ENCODE measurements at places on chromosomes 4 and X.
A peak's percentile ranks its signal among the peaks of the same experiment; 100 is the strongest.

GRCh38 chr4:114890773-114891172, 222.6 kb downstream of the NDST4 start:
- DNase-seq = no peak

DNA sequence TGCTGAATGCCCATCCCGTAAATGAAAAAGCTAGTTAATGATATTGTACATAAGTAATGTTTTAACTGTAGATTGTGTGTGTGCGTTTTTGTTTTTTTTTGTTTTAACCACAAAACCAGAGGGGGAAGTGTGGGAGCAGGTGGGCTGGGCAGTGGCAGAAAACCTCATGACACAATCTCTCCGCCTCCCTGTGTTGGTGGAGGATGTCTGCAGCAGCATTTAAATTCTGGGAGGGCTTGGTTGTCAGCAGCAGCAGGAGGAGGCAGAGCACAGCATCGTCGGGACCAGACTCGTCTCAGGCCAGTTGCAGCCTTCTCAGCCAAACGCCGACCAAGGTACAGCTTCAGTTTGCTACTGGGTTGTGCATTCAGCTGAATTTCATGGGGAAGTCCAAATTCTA, at the start of gene SPP1:
TSS of gene SPP1 (plus strand) at position 249 of the 400 bp plus-strand sequence. CDS start 1,182 bp downstream, outside the sequence.
- no peak for DNase-seq

DNA sequence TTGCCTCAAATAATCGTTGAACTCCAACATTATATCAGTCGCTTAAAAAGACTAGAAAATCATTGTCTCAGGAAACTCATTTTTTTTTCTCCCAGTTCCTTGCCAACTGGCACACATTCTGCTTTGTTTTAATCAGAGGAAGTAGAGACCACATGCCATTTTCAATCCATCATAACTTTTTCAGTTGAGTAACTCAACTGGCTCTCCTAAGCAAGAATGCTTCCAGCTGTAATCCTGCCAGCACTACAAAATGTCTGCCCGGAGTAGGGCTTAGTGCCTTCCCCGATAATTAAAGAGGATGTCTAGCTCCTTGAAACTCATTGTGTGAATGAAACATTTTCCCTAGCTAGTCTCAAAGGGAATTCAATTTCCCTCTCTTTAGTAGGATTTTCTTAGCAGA, 33.0 kb downstream of the FREM3 start:
- no peak for DNase-seq

GRCh38 chr4:32789026-32789608, 2068.9 kb downstream of the PCDH7 start:
- no peak for DNase-seq

- no peak for DNase-seq
These were observed 18.3 kb downstream of the QDPR start for GRCh38 chr4:17493619-17494018.

- no peak for DNase-seq
These were observed 47.0 kb upstream of the DHRSX start for GRCh38 chrX:2547736-2548135.

GRCh38 chr4:109494563-109494962, 60.9 kb downstream of the SEC24B start:
- no peak for DNase-seq

DNA sequence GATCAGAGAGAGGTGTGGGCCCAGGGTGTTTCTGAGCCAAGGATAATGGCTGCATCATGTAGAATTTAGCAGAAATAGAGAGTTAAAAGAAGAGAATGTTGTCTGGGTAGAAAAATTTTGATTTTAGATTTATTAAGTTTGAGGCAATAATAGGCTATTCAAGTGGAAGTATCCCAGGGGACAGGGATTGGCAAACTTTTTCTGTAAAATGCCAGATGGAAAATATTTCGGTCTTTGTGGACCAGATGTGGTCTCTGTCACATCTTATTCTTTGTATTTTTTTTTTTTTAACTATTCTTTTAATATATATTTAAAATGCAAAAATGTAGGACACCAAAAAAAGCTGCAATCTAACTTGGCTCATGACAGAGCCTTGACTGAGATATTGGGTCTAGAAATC, 33.1 kb downstream of the IL15 start:
- DNase-seq = no peak

- no peak for DNase-seq
These were observed 60.8 kb upstream of the XAGE1B start for GRCh38 chrX:52577464-52578173.

- DNase-seq = no peak
These were observed 618.2 kb upstream of the FRG1 start for GRCh38 chr4:189322426-189322825.

DNA sequence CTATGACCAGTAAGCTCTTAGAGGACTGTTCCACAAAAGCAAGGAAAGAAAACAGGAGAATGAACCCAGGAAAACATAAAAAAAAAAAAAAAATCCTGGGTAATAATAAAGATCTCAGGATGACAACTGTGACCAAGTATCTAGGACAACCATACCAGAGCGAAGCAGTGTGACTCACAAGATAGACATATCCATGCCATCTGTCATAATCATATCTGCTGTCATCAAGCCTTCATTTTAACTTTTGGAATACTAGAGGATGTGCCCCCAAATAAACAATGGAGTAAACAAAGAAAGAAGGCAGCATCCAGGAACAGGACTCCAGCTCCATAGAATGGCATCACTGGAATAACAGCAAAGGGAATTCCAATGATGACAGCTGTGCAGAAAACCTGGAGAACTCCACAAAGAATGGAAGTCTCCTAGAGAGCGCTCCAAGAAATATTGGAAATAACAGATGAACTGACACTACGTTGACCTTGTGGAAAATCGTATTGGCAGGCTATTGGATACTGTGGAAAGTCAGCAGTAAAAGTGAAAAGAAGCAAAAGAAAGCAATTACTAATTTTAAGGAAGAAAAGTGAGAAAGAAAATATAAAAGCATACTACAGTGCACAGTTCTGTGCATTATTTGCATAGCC, 35.3 kb downstream of the HPGDS start:
- DNase-seq = no peak

- no peak for DNase-seq
These were observed 40.7 kb downstream of the FAM184B start for GRCh38 chr4:17740702-17741101.

GRCh38 chrX:30864383-30864785, 24.7 kb downstream of the TAB3 start:
- no peak for DNase-seq

DNA sequence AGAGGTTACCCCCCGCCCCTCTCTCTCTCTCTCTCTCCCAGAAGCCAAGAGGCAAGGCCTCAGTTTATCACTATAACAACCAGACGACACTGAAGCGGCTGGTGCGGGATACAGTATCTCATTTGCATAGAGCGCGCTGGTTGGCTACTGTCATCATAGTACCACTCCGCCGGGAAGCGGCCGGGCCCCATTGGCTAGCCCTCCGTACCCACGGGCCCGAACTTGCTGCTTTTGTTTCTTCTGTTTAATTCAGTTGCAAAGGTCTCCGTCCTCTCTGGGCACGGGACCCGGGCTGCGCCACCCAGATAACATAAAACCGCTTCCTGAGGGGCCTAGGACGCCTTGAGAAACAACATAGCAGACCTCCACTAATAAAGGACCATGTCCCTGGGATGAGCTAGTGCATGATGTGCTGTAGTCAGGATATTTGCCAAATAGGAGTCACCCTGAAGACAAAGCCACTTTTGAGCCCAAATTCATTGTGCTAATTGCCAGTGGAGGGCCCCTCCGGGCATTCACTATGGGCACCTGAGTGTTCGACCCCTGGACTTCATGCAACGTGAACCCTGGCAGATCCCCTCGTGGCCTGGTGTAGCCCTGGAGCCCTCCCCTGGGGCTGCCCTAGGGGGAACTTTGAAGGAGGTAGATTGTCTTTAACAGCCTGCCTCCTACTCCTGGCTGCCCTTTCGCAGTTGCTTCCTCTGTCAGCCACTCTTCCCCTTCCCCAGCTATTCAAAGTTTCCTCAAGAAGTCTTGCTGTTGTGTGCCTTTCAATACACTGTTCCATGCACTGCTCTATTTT, at the start of gene PCYT1B:
TSS of gene PCYT1B (minus strand) at position 91 of the 802 bp plus-strand sequence. CDS start 242 bp downstream, outside the sequence.
- DNase-seq = peak; percentile 14

GRCh38 chr4:153371701-153372234, 27.3 kb downstream of the MND1 start:
- no peak for DNase-seq

DNA sequence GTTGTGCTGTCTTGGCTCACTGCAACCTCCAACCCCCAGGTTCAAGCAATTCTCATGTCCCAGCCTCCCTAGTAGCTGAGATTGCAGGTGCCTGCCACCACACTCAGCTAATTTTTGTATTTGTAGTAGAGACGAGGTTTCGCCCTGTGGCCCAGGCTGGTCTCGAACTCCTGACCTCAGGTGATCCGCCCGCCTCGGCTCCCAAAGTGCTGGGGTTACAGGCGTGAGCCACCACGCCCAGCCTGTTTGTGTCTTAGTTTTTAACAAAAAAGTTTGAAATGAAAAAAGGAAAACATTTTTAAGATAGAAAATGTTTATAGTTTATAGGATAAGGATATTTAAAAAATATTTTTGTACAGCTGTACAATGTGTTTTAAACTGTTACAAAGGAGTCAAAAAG, 62.4 kb downstream of the CAPN6 start:
- no peak for DNase-seq

GRCh38 chrX:15474028-15474427, 19.1 kb downstream of the PIR start:
- no peak for DNase-seq

GRCh38 chrX:22136711-22137110, 104.6 kb downstream of the PHEX start:
- no peak for DNase-seq

GRCh38 chrX:17817251-17817650, 43.8 kb downstream of the RAI2 start:
- DNase-seq = no peak

- no peak for DNase-seq
These were observed 238.5 kb downstream of the EVC2 start for GRCh38 chr4:5469861-5470260.

DNA sequence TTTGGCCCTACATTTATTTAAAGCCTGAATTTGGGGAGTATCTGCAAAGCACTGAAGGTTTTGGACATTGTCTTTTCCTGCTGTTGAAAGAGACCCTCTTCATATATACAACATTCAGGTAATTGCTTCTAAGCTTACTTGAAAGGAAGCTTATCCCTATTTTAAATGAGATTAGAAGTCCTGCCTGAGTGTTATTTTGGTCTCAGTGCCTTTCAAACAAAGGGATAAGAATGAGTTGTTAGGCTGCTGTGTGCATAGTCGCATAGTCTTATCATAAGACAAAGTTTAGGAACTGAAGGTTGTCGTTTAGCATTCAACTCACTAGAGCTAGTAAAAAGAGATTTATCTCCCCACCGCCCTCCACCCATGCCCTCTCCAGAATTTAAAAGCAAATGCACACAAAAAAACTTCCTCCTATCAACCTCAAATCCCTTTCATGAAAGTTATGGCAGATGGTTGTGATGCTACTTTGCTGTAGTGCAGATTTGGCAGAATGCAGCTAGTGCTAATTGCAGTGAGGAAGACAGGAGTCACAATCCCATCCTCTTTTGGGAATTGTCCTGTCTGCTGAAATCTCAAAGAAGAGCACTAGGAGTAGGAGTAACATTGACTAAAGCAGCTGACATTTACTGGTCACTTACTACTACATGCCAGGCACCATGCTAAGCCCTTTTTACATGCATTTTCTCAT, 5.8 kb downstream of the HERC3 start:
- no peak for DNase-seq

DNA sequence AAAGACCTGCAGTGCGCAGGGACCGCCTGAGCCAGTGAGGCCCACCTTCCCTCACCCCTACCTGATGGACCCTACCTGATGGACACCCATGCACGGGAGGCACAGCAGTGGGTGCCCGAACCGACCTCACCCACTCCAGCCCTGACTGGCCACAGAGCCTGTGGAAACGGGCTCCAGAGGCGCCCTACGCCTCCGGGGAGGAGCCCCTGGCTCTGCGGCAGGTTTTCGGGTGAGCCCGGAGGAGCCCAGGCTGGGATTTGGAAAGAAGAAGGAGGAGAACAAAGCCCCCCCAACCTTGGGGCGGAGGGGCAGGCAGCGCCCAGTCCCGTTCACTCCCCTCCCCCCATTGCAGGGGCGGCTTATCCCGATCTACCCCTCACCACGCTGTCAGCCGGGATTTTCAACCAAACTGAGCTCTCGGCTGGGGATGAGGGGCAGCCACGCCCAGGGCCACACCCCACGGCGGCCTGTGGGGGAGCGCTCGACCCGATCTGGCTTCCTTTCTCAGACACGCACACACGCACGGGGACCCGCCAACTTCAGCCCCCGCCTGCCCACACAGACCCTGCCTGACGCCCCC, 675 bp downstream of the L1CAM start:
- no peak for DNase-seq

GRCh38 chrX:150365990-150366911, 3.1 kb downstream of the MAMLD1 start:
- DNase-seq = no peak

DNA sequence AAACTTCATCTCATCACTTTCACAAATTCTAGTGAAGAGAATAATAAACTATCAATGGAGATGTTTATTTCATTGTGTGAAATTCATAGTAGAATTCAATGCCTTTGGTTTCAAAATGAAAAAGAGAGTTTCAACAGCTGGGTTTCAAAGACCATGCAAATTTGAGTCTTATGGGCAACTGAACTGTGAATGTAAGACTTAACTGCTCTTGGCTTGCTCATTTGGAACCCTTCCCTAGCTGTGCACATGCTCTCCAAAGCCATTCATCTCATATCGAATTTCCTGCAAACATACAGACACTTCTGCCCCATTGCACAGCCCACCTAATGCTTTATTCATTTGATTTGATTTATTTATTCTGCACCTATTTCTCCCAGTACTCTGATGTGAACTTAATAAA, 154.5 kb downstream of the GRXCR1 start:
- DNase-seq = no peak

- no peak for DNase-seq
These were observed 8.7 kb downstream of the SMIM10 start for GRCh38 chrX:134999469-134999868.

- DNase-seq = no peak
These were observed 93.0 kb downstream of the ARHGAP10 start for GRCh38 chr4:147824884-147825283.

GRCh38 chrX:100263650-100264049, 146.4 kb downstream of the PCDH19 start:
- no peak for DNase-seq

GRCh38 chr4:136329042-136329662, 1203.1 kb downstream of the PCDH18 start:
- no peak for DNase-seq

GRCh38 chr4:6217716-6218381, 17.5 kb upstream of the JAKMIP1 start:
- no peak for DNase-seq

- DNase-seq = no peak
These were observed 53.6 kb upstream of the FUNDC1 start for GRCh38 chrX:44596277-44596676.

DNA sequence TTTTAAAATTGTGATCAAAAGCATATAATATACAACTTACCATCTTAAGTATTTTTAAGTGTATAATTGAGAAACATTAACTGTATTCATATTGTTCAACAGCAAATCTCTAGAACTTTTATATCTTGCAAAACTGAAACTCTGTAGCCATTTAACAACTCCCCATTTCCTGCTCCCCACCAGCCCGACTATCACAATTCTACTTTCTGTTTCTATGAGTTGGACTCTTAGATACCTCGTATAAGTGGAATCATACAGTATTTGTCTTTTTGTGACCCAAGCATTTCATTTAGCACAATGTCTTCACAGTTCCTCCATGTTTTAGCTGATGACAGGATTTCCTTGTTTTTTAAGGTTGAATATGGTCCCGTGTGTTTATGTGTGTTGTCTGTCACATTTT, 106.0 kb downstream of the LRBA start:
- no peak for DNase-seq

- no peak for DNase-seq
These were observed 172.3 kb downstream of the SPRY1 start for GRCh38 chr4:123568936-123569335.

GRCh38 chr4:85707611-85708010, 232.7 kb downstream of the ARHGAP24 start:
- no peak for DNase-seq
